Activated CD4-positive, alpha-beta T cell treated with anti-CD3 and anti-CD28 coated beads, Interleukin-2, amount 10 ng/mL, durations not matched to agents 24 days and 14 days (primary cell): ENCODE measurements at places on chromosomes 5 and 9. TPM values are rescaled to one million over a fixed set of nuclear protein-coding genes. Genes with fewer than 3 reads are reported as not detected.

DNA sequence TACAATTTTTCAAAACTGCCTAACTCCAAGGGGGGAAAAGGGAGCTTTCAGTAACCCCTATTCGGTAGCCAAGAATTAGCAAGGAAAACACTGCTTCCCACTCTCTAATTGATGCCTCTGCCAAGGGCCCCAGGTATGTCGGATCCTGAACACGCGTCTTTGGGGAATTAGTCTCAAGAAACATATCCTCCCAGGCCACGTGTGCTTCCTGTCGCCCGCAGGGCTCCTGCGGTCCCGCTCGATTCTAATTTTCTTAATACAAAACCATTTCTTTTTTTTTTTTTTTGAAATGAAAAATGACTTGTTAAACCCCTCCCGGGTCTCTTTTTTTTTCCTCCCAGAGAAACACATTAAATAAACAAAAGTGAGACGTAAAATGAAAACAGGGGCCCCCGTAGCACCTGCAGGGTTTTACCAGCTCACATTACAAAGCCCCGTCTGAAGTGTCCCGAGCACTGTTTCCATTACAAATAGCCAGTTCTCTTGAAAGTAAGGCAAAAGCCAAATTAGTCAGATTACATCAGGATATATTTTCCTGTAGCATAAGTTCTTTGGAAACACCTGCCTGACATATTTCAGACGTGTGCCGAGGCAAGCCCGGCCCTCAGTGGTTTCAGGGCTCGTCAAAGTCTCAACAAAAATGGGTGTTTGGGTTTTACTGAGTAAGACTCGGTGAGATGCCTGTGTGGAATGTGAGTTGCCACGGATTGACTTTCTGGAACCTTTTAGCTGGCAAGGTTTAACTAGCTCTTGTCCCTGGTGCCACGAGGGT, 21.5 kb downstream of the SMIM23 start:
- no peak for DNase-seq

DNA sequence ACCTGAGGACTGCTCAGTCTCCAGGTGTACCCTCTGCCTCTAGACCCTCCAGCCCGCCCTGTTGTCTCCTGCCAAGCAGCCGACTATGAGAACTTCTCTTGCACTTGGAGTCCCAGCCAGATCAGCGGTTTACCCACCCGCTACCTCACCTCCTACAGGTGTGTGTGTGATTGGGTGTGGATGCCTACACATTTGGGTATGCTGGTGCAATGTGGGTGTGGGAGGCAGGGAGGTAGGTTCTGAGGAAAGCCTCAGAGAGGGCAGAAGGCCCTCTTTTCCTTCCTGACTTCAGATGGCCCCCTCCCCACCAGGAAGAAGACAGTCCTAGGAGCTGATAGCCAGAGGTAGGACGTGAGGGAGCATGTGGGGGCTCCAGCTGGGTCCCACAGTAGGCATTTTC, 5.0 kb downstream of the IL11RA start:
- peak; percentile 52 for DNase-seq

- DNase-seq: no peak
These were observed 296.7 kb downstream of the HINT1 start for GRCh38 chr5:130868186-130868840.

DNA sequence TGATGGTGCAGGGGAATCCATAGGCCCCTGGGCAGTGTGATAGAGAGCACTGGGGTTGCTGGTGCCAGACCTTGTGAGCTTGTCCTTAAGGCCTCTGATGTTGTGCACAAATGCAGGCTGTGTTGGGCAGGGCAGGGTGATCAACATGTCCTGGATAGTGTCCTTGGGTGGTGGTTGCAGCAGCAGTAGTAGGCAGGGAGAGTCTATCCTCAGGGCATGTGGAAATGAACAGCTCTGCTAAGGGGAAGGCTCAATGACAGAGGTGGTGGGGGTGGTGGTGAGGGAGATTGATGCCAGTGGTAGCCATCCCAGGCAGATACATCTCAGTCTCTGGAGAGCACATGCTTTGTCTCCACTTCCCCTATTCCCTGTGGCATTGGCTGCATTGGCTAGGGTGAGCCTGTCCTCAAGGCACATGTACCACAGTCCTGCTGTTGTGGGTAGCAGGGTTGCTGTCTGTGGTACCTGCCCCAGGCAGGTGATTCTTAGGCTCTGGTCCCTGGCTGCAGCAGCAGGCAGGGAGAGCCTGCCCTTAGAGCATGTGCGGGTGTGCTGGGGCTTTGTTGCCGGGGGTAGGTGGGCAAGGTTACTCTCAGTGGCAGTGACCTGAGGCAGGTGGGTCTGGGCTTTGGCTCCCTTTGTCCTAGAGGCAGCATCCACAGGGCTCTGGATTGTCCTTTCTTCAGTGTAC, 111.1 kb downstream of the WDR70 start:
- no peak for DNase-seq

DNA sequence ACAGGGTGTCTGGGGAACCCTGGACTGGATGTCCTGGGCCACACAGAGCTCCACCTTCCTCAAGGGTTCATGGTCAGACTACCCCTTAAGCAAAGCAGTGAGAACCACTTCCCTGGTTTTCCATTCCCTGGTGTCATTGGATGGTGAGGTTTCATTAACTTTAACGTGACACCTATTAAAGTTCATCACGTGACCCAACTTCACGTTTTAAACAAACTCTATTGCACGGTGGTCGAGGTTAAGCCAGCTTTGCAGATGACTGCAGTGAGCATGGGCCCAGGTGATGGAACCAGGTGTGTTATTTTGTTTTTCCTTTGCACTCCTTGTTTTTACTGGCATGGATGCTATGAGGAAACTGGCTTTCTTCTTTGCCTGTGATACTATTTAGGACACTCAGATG, 385.7 kb upstream of the IRX1 start:
- no peak for DNase-seq

DNA sequence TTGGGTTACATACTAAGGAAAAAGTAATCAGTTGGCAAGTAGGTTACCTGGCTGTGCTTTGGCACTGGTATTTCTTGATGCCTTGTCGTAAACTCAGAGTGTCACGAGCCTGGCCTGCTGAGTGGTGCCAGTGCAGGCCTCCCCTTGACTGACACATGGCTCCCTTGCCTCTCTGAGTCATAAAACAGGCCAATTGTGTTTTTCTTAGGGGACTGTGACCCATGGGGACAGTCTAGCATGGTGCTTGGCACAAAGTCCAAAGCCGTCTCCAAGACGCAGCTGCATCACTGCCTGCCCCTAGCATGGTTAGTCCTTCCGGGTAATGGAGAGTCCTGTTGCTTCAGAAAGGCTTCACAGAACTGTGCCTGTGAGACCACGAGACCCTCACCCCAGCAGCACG, 132.5 kb downstream of the MVB12B start:
- no peak for DNase-seq

Gene MYO10
- 0.26 and 0.28 TPM in 2 replicates for total RNA-seq

Gene NRG2
- total RNA-seq: 0.07 TPM in 2 replicates

Gene SH3RF2
- total RNA-seq: 0.02 and 0.05 TPM in 2 replicates

Gene AHRR
- total RNA-seq: 25.8 and 26.0 TPM in 2 replicates

Gene HCN1
- total RNA-seq: not detected in 2 replicates
